ENCODE measurements at places on chromosomes 3 and 15.

GRCh38 chr3:139937674-139938279 is 2.8 kb downstream of the CLSTN2 start:
- peak; percentile 39 for DNase-seq

DNA sequence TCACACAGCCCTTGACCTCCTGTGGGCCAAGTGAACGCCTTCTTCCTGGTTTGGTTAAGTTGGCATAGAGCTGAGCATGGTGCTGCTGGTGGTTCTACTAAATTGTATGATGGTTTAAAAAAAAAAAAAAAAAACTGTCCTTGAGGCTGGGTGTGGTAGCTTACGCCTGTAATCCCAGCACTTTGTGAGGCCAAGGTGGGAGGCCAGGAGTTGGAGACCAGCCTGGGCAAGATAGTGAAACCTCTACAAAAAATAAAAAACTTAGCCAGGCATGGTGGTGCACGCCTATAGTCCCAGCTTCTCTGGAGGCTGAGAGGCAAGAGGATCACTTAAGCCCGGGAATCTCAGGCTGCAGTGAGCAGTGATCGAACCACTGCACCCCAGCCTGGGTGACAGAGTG is 58.9 kb upstream of the FLNB start:
- no peak for DNase-seq

DNA sequence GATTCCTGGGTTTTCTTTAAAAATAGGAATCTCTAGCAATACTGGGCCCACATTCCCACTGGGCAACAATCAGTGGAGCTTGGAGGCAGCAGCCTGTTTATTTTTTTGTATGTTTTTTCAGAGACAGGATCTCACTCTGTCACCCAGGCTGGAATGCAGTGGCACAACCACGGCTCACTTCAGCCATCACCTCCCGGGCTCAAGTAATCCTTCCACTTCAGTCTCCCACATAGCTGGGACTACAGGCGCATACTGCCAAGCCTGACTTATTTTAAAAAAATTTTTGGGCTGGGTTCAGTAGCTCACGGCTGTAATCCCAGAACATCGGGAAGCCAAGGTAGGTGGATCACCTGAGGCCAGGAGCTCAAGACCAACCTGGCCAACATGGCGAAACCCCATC is 29.1 kb upstream of the GNB5 start:
- no peak for DNase-seq

GRCh38 chr15:52217186-52217585 is 26.0 kb upstream of the GNB5 start:
- DNase-seq, result no peak

- peak; percentile 3 for DNase-seq
Observed at GRCh38 chr3:50474717-50475116, 28.7 kb downstream of the CACNA2D2 start.

- DNase-seq, result no peak
Observed at GRCh38 chr3:43794776-43795175, 104.0 kb downstream of the ABHD5 start.

GRCh38 chr3:49738067-49738713 is 14.4 kb upstream of the GMPPB start:
- no peak for DNase-seq

DNA sequence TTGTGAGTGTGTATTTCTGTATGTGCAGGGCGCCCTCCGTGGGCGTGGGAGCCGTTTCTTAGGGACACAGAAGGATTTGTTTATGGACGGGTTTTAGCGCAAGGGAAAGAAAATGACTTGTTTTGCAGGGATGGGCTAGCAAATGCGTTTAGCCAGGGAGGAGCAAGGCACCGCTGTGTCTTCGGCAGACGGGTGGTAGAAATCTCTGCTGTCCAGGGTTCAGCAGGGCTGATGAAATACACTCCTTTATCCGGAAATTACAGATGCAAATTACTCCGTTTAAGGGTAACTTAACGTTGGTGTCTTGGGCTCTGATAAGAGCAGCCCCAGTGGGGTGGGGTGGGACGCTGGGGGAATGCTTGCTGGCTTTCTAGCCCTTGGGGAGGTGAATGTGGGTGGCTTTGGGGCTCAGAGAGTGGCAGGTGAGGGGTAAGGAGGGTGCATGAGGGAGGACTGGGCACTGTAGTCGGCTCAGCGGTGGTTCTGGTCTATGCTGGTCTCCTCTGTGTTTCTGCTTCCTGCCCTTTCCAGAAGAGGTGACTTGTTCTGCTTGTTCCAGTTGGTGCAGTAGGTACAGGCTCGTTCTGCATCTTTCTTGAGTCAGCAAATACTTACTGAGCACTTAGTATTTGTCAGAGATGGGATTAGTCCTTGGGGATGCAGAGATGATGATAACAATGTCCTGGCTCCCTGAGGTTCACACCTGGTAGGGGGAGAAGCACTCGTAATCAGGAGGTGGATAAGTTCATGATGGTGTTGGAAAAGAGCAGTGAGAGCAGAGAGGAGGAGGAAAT is 954 bp downstream of the SV2B start:
- peak; percentile 3 for DNase-seq

DNA sequence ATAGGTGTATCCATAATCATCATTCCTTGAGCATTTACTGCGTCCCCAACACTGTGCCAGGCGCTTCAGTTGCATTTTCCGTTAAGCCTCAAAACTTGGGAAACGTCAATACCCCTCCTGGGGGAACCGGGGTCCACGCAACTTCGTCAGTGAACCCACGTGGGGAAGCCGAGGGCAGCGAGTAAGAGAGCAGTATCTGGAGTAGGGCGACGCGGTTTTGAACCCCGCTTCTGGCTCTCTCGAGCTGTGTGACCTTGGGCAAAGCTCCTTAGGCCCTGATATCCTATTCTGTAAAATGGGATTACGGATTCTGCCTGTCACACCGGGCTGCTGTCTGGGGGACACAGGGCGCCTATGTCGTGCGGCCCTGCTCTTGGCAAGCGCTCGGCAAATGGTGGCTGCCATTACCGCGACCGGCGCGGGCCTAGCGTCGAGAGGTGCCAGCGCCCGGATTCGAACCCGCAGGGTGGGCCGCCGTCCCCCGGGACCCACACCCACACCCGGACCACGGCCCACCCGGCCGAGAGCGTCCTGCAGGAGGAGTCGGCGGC is 590 bp downstream of the POLG start:
- DNase-seq, result no peak

DNA sequence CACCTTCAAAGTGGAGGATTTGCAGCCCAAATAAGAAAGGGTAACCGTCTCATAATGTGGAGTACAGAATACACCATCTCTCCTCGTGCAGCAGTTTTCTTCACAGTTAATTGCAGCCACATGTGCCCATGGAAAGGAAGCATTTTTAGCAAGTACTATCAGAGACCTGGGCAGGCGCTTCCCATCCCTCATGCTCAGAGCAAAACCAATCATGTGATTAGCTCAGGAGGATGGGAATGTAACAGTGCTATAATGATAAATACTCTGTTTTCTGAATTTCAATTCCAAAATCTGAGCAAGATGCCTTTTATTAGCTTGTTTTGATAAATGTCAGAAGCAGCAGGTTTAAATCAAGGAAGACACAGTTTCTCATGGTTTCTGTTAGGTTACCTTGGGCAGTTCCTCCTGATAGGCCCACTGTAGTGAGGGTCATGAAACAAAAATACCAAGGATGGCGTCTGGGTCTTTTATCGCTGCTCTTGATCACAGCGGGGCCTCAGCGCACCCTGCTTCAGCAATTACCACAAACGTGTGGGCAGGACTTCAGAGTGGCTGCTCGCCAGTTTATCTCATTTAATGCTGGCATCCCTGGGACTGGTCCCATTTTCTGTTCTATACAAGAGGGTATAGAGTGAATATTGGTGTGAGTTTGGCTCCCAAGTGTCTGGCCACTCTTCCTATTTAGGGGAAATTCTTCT is 92.6 kb upstream of the VGLL4 start:
- DNase-seq, result no peak

DNA sequence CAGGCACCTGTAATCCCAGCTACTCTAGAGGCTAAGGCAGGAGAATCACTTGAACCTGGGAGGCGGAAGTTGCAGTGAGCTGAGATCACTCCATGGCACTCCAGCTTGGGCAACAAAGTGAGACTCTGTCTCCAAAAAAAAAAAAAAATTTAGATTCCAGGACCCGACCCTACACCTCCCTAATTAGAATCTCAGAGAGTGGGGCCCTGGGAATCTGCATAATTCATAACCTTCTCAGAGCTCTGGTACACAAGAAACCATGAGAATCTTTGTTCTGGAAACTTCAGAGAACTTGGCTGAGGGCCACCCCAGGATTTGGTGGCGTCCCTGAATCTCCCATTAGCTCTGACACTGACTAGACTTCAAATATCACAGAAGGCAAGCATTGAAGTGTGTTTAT is 31.5 kb downstream of the B3GNT5 start:
- no peak for DNase-seq

GRCh38 chr3:106877627-106878026 is 499.6 kb upstream of the CCDC54 start:
- no peak for DNase-seq

DNA sequence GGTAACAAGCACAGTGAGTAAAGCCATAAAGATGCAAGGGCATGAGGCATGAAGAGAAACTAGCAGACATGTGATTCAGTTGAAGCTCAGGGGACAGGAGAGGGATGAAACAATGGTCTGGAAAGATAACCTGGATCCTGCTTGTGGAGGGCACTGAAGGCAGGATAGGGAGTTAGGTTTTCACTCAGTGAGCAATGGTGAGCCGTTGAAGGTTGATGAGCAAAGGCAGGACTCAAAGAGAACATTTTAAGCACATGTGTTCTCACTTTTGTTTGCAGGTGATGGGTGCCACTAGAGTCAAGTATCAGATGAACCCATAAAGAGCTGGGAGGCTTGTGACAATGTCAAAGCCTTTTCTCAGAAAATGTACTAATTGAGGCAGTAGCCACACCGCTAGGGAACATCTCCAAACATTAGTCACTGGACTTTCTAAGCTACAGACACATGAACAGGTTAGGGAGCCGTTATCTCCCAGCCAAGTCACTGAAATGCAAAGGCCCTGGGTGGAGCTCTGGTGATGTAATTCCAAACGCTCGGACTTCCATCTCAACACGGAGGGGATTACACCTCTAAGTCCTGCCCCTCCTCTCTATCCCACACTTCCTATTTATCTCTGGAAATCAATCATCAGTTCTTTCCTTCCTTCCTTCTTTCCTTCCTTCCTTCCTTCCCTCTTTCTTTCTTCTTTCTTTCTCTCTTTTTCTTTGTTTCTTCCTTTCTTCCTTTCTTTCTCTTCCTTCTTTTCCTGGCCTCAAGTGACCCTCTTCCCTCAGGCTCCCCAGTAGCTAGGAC is 22.7 kb downstream of the KLHL6 start:
- no peak for DNase-seq

- no peak for DNase-seq
Observed at GRCh38 chr3:85801955-85802354, 843.2 kb downstream of the CADM2 start.

DNA sequence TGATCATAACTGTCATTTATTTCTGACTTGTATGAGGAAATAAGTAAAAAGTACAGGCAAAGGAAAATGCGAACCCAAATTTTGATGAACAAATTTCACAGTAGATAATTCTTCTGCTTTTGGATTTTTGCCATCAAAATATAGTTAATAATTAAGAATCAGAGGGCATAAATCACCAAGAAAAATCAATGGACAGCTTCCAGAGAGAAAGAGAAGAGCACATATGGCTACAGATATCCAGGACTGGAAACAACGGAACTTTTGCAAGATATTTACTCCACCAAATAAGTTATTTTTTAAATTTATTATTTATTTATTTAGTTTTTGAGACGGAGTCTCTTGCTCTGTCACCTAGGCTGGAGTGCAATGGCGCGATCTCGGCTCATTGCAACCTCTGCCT is 35.1 kb upstream of the NANOGP8 start:
- no peak for DNase-seq

GRCh38 chr3:172142051-172142863 is 102.9 kb downstream of the FNDC3B start:
- DNase-seq, result peak; percentile 97

DNA sequence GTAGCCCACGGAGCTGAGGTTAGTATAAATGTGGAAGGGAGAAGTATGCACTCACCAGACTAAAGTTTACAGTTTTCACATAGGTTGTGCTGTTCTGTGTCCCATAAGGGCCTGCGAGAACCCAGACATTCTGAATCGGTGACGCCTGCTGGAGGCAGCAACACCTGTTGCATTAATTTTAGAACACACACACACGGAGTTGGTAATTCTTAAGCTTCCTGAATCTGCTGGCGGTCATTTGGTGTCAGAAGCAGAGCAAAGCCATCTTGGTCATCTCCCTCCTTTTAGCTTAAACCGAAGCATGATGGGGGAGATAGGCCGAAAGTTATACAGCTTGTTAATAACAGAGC is 41.1 kb upstream of the AP3B2 start:
- DNase-seq, result no peak

- no peak for DNase-seq
Observed at GRCh38 chr15:37837276-37837675, 97.2 kb upstream of the TMCO5A start.

- DNase-seq, result no peak
Observed at GRCh38 chr15:95591270-95591669, 739.2 kb upstream of the NR2F2 start.

DNA sequence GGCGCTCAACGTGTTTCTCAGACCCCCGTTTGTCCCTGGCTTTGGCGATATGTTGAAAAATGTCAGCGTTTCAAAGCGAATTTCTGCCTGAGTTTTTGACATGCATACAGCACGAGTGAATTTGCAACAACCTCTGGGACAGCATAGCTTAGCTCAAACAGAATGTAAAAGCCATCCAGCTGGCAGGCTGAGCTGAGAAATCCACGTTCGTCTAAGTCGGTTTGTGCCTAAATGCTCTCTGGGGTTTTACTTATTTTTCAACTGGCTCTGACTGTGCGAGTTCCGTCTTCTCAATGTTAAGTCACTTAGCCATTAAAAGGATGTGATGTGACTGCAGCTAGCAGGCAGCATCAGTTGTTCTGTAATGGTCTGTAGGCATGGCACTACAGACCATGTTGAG is 243.5 kb upstream of the SLCO3A1 start:
- no peak for DNase-seq

GRCh38 chr3:54966979-54967378 is 39.1 kb upstream of the LRTM1 start:
- no peak for DNase-seq

DNA sequence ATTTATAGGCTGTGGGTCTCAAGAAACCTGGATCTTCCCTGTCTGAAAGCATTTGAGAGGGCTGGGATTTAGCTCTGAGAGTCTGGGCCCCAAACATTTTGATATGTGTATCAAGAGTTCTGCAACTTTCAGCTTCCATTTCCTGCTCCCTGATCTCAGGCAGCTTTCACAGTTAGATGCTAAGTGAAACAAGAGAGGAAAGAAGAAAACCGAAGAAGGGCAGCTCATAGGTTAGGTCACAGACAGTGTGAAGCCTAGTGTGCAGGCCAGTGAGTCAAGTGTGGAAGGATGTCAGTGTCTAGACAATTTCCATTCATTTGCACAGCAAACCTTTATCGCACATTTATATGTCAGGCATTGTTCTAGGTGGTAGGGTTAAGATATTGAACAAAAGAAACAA is 173.6 kb upstream of the PROK2 start:
- DNase-seq, result no peak

DNA sequence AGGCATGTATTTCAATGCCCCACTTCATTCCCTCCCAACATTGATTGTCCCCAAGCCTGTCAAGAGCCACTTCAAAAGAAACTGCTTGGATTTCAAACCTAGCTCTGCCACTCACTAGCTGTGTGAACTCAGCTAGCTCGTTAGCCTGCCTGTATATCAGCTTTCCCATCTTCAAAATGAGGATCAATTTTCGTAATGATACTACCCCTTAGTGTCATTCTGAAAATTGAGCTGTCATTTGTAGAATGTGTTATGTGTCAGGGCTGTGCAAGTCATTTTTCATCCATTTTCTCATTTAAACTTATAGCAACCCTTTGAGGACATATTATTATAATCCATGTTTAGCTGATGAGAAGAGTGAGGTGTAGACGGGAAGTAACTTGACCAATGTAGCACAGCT is 88.6 kb downstream of the TRIM42 start:
- no peak for DNase-seq
